ENCODE measurements at places on chromosomes 12 and 14. TPM values are rescaled to one million over a fixed set of nuclear protein-coding genes. Genes with fewer than 3 reads are reported as not detected.

Gene PTHLH
- total RNA-seq: not detected

Gene AICDA
- not detected for total RNA-seq

Gene DEPDC4
- 1.4 TPM for total RNA-seq

Gene ASCL1
- total RNA-seq: not detected

Gene DAD1
- 233 TPM for total RNA-seq

Gene CIPC
- 15.1 TPM for total RNA-seq

Gene RTN1
- total RNA-seq: not detected

Gene LRFN5
- total RNA-seq: not detected

Gene CFL2
- total RNA-seq: 5.4 TPM

Gene MYH6
- total RNA-seq: 0.07 TPM

Gene SLC6A12
- not detected for total RNA-seq

All from activated CD4-positive, alpha-beta T cell treated with anti-CD3 and anti-CD28 coated beads, Interleukin-2, amount 10 ng/mL, durations not matched to agents 7 days and 5 days (primary cell).